ENCODE measurements at places on chromosomes 7 and 10.

- DNase-seq = no peak
These were observed 381.7 kb downstream of the THSD7A start for GRCh38 chr7:11450281-11450680.

DNA sequence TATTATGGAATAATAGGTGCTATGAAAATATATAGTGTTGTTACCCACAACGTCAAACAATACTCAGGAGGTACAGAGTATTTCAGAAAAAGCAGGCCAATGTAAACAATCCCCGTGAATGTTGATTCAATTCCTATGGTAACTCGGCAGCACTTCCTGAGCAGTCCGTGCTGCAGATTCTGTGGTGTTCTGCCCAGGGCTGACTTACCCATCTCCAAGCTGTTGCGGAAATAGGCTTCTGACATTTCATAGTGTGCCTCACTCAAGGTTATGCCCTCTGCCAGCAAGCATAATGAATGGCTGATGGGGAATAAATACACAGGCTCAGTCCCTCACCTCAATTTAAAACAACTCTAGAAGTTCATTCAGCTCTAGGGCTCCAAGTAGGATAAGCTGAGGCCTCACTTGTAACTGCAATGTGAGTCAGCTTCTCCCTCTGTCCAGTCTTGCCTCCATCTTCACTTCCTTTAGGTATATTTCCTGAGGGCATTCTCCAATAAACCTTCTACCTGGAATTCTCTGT lies 177.6 kb downstream of the GNAI1 start:
- DNase-seq = peak; percentile 85

DNA sequence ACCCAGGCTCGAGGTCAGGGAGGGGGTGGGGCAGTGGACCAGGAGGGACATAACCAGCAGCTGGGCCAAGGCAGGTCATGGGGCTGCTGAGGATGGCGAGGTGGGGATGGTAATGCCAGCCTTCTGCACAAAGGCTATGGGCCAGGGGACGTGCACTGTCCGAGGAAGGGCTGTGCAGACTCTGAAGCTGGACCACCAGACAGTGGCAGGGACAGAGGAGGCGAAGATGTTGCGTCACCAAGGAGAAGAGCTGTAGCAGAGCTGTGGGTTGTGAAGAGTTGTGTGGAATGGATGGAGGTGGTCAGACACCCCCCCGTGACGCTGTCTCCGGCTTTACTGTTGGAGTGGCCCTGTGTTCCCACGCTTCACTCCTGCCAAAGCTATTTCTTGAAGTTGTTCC lies 1.8 kb downstream of the CLEC2L start:
- DNase-seq = no peak

GRCh38 chr7:115300231-115300870 lies 378.5 kb downstream of the MDFIC start:
- no peak for DNase-seq

DNA sequence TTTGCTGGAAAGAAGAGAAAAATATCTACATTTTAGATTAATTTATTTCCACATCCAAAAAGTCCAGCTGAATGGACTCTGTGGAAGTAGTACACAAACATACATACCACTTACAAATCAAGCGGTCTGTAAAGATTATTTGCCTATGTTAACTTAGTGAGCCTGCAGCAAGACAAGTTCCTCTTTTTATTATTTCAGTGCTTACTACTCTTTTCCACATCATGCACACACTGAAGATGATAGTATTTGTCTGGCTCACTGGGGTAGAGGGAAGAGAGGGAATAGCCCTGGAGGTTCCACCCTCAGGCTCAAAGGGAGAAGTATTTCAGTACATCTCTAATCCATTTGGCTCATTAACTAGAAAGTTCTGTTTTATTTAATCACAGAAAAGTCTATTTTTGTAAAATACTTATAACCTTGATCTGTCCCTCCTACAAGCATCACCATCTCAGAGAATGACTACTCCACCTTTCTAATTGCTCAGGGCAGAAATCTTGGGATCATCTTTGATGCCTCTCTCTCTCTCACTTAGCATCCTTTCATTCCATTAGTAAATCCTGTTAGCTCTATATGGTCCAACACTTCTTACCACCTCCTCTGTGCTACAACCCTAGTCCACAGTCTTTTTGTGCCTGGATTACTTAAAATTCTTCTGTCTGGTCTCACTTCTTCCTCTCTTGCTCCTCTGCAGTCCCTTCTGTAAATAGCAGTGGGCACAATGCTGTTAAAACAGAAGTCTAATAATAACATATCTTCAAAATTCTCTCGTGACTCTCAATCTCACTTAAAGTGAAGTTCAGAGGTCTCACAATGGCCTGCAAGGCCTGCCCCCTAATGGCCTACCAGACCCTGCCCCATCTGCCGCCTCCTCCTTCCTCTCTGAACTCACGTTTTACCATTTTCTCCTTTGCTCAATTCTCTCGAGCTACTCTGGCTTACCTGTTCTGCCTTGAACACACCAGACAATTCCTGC lies 64.3 kb upstream of the CCDC6 start:
- no peak for DNase-seq

DNA sequence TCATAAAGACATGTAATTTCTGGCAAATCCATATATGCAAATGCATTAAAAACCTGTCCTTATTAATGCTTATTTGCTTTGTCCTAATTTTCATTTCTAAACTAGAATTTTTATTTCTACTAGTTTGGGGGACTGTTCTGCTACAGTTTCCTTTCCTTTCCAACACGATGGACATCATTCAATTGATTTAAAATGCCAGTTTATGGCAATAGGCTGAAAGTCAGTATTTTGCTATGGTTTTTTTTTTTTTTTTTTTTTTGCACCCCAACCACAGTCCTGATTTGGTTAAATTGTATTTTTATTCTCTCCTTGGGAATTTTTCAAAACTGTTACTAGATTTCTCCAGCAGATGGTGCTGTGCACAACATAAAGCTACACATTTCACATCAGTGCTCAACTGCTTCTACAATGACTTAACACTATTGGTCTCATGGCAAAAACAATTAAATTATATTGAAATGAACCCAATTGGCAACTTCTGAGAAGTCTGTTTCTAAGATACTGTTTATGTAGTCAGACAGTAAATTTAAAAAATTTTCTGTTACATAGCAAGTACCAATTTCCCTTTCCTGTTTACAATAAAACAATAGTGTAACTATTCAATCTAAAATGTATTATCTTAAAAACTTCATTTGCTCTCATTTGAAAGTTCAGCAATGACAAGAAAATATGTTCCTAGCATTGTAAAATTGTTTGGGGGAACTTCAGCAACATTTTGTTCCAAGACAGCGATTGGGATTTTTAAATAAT lies 193.8 kb upstream of the CCDC6 start:
- no peak for DNase-seq

DNA sequence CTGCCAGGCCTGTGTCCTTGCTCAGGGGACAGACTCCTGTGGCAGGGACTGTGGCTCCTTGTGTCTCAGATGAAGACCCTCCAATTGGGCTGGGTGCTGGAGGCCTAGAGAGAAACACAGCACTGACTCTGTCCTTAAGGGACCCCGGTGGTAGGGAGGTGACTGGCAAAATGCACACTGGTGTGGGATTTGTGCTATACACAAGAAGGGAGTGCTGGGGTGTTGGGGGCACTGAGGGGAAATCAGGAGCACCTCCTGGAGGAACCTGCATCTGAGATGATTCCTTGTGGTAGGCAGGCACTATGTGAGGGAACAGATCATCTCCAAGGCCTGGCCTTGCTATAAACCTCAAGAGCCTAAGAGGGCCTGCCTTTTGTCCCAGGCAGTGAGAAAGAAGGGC lies 149.2 kb downstream of the RPS24 start:
- DNase-seq = no peak

DNA sequence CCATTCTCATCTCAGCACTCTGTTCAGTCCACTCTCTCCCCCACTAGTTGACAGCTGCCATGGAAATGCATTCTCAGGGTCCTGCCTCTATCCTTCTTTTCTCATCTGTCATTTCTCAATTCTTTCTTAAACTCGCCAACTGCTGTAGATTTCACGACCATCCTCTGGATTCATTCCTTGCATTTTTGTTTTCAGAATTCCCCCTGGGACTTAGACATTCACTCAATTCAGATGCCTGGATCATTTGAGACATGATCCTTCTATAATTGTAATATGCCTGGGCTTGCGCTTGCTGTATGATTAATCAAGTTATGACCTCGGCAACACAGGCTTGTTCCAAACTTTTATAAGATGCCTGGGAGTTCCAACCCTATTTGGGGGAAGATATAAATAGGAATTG lies 104.5 kb downstream of the RAB11FIP2 start:
- no peak for DNase-seq

DNA sequence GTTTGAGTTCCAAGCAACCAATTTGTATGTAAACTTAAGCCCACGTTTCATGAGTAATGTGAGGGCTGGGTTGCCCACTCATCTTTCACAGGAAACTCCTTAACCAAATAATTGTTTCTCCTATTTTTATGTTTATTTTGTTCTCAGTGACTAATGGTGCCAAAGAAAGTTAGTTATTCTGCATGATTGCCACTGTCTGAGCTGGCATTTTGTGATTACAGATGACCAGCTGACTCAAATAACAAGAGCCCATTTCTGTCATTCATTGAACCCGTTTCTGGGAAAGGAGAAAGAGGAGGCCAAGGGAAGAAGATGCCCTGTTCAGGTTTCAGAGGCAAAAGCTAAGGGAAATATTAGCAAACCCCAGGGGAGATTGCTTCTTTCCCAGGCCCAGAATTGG lies 186.9 kb upstream of the MYO3A start:
- DNase-seq = no peak

DNA sequence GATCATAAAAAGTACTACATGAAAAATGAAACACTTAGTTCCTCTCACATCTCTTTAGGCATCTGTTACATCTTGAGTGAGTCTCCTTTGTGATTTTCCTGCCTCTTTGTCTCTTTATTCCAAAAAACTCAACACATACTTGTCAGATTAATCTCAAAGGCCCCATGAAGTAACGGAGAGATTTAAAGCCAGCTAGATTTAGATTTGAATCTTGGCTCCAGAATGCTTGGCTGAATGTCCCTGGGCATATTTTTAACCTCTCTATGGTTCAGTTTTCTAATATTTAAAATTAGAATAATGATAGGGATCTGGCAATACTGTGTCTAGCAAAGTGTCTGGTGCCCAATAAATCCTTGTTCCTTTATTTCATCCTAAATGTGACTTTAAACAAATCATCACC lies 140.0 kb downstream of the DGKB start:
- DNase-seq = no peak

All from NCI-H2081 treated with DMSO at 0.1 percent for 48 hours (cell line).